Stimulated activated CD8-positive, alpha-beta memory T cell treated with anti-CD3 and anti-CD28 coated beads, Interleukin-15, amount 100 ng/mL, for 48 hours (primary cell): ENCODE measurements at places on chromosomes 16 and 17.

DNA sequence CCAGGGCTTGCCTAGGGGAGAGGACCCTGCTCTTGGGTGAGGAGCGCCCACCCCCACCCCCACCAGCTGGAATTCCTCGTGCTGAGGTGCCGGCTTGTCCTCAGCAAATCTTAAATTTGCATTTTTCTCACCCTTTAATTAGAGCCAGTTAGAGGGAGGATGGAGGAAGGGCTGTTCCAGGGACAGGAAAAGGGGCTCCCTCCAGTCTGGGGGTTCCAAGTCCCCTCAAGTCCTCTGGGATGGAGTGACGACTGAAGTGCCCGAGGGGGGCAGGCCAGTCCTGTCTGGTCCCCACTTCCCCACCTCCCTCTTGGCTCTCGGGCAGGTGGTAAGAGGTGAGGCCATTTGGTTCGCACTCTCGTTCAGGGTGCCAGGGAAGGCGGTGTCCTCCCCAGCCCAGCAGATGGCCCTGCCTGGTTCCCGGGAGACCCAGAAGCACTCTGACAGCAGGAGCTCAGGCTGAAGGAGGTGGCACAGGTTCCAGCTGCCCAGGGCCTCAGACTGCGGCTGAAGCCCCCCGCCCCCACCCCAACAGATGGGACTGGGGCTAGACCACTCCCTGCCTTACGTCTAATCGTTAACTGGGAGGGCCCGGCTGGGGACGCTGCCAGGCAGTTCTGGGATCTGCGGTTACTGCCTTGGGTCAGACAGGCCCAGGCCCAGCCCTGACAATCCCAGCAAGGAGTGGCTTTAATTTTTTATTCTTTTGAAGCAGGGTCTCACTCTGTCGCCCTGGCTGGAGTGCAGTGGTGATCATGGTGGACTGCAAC is 2.2 kb downstream of the RAB26 start:
- DNase-seq, result no peak

DNA sequence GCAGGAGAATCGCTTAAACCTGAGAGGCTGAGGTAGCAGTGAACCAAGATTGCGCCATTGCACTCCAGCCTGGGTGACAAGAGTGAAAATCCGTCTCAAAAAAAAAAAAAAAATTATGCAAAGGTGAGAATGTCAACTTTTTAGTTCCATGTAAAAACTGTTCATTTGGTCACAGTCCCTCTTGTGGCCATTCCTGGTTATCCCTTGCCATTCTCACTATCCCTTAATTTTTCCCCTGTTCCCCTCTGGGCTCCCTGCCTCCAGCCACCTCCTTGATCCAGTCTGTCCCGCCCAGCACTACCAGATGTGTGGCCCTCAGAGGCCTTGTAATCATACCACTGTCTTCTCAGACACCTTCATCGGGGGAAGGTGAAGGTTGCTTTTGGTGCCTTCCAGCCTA is 23.4 kb downstream of the DCAF7 start:
- DNase-seq, result no peak

- no peak for DNase-seq
Observed at GRCh38 chr17:40471846-40472732, 28.8 kb downstream of the IGFBP4 start.

- peak; percentile 38 for DNase-seq
Observed at GRCh38 chr16:81730090-81731051, 48.7 kb upstream of the PLCG2 start.

- DNase-seq, result no peak
Observed at GRCh38 chr16:75044800-75045361, 46.1 kb downstream of the ZNRF1 start.

DNA sequence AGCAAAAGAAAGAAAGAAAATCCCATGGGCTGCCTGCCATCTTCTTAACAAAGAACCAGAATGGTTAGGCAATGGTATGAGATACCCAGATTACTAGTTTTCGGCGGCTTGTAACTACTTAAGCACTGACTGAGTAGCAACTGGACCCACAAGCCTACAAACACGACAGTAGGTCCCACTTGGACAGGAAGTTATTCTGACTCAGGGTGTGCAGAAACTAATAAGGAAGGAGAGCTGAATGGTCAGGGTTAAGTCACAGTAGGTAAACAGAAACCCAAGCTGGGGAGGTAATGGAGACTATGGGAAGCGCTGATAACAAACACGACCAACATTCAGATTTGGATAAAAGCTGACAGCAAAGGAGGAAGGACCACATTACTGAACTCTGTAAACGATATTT is 10.4 kb upstream of the HLF start:
- no peak for DNase-seq

- no peak for DNase-seq
Observed at GRCh38 chr17:33124185-33124584, 132.5 kb downstream of the SPACA3 start.

- no peak for DNase-seq
Observed at GRCh38 chr17:74618451-74618850, 5.1 kb downstream of the CD300E start.

GRCh38 chr16:85369741-85370528 is 243.2 kb upstream of the GSE1 start:
- DNase-seq, result peak; percentile 25

- DNase-seq, result peak; percentile 87
Observed at GRCh38 chr17:81927653-81928543, at the start of gene MAFG. TSS of gene MAFG (minus strand) at chr17:81927735. CDS start at chr17:81923185, 4,550 bp downstream.

DNA sequence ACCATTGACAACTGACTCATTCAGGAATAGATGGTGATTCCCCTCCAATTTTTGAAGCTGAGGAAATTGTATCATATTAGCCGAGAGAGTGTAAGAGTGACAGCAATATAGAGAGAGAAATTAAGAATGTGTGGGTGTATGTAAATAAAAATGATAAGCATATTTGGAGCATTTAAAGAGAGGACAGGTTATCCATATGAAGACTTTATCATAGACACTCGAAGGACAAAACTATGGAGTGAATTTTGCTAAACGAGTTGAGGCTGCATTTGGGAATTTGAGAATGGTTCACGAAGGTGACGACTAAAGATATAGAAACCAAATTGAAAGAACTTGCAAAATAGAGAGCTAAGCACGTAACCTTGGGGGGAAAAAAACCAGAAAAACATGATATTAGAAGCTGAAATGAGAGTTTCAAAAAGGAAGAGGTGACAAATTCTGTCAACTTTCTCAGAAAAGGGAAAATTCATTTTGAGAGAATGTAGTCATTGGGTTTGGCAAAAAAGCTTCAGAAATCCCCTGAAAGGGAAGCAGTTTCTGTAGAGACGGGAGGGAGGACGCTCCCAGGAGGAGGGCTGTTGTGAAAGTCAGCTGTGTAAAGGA is 129.7 kb downstream of the KCNJ2 start:
- no peak for DNase-seq

- no peak for DNase-seq
Observed at GRCh38 chr16:1435921-1436697, 5.2 kb downstream of the PERCC1 start.

DNA sequence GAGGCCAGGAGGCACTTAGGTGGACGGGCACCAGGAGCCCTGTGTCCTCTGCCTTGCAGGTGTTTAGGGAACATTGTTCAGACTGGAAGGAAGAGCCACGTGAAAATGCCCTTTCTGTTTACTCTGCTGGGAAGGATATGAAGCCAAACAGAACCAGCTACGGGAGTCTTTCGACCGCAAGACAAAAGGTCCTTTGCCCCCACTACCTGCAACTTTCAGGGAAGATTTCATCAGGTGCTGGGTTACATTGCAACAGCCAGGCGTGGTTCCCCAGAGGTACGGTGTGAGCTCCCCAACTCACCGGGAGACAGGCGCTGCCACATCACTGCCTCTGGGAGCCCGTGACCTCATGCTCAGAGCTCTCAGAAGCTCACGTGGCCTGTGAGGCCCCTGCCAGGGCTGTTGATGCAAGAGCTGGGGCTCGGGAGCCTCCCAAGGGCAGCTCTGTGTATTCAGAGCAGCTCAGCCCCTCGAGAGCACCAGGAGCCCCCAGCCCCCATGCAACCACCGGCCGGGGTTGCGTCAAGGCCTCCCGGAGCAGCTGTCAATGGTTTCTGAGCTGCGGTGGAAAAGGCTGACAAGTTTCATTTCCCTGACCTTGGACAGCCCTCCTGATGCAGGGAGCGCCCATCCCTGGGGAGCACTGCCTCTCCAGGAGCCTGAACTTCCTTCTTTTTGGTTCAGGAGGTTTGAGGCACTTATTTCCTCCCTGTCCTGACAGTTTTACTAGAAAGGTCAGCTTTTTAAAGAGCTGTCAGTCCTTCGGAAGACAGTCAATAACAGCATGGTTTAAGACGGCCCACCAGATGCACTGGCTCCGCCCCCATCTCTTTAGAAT is 42.1 kb downstream of the TBC1D16 start:
- peak; percentile 61 for DNase-seq

DNA sequence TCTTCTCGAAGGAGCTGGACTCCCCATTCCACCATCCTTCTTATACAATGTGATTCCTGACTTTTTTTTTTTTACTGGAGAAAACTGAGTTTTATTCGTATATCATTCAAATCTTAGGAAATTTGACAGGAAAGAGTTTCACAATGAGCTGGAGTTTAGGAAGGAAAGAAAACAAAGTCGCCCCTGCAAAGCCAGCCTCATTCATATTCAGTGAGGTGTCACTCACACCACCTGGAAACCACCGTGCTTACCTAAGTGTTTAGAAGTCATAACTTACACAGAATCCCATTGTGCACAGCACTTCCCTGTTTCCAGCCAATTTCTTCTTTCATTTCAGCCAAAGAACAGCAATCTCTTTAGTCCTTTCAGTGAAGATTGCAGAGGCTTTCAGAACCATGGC is 90.3 kb upstream of the CHMP6 start:
- no peak for DNase-seq

GRCh38 chr17:55005520-55005919 is 37.0 kb downstream of the STXBP4 start:
- DNase-seq, result no peak

DNA sequence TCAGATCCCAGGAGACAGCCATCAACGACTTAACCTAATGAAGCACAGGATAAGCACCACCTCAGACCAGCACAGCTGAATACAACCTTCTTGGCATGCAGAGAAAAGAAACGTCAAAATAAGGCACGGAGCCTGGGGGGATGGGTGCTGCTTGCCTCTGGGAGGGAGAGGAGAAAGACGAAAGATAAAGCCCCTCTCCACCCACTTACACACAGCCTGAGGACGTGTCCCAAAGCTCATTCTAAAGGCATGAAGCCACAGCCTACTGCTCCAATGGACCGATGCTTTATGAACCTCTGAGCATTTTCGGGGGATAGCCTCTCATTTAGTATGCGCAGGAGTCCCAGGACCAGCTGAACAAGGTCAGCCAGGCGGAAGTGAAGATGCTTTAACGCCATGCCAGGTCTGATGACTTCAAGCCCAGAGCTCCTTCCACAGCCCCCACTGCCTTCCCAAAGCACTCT is 31.1 kb downstream of the ST3GAL2 start:
- DNase-seq, result no peak

DNA sequence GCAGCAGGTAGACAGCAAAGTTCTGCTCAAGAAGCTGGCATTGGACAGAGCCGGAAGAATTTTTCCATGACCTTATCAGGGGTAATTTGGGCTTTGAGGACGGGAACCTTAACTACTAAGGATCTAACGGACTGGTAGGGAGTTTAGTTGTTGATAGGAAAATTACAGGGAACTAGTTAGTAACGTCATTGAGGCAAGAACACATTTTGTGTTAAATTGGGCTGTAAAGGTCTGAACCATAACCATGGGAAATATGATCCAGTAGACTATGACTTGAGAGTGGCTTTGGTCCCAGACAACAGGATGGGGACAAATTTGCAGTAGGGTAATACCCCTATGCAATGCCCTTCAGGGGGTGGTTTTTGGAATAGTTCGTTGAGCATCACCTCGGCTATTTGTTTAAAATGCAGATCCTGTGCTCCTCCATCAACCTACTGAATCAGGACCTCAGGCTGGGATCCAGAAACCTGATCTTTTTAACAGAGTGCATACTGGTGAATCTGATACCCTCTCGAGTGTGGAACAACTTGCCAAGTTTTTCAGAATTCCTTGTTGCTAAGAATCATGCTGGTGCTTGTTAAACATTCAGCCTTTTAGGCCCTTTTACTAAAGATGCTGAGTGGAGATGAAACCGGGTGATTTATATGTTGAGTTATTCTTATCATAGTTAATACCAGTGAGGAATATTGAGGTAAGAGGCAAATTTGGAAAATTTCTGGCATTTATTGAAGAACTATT is 255.1 kb downstream of the MAP2K6 start:
- DNase-seq, result no peak

GRCh38 chr17:76986365-76986764 is 118.2 kb downstream of the MGAT5B start:
- DNase-seq, result no peak

DNA sequence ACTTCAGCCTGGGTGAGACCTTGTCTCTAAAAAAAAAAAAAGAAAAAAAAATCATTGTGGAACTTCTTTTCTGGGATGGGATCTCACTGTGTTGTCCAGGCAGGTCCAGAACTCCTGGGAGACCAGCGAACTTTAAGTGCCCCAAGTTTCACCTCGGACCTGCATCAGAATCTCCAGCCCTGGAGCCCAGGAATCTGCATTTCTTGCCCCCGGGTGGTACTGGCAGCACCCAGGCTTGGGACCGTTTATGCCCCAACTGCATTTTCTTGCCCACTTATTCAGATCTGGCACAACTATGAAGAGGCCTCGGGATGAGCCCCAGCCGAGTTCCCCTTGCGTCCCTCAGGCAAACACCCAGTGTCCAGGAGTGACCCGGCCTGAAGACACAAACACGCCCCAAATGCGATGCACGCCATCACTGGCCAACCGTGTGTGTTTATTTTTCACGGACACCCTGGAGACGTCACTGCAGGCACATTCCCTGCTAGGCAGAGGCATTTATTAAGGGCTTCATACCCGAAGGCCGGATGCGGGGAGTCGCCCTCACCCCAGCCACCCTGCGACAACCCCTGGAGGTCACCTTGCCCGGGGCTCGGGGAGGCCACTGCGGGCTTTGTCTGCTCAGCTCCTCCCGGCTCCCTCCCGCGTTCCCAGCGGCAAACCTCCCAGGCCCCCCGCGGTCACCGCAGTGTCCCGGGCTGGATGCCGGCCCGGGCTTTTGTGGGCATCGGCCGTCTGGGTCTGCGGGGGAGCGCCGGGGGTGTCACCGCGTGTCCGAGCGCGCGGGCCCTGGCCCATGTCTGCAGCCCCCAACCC is 684 bp upstream of the SPIRE2 start:
- DNase-seq, result no peak

GRCh38 chr17:27593232-27593856 is 37.6 kb upstream of the LGALS9 start:
- DNase-seq, result no peak

DNA sequence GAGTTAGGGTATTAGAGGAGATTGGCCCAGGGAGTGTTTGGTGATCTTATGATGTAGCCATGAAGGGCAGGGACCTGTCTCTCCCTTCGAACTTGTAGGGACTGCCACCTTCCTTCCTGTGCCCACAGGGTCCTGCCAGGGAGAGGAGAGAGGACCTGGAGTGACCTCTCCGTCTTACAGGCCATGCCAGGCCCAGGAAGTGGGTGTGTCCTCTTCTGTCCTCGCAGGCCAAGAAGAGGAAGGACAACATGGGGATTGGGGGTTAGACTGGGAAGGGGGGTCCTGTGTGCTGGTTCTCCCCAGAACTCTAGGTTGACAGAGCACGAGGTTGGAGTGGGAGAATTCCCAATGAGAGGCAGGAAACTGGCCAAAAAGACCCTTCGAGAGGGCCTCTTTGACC is 43.4 kb upstream of the TAC4 start:
- DNase-seq, result no peak

- DNase-seq, result no peak
Observed at GRCh38 chr17:12538003-12538402, 127.7 kb upstream of the MYOCD start.

GRCh38 chr16:81940781-81941560 is 70.3 kb downstream of the SDR42E1 start:
- no peak for DNase-seq
